DMS79 (cell line): ENCODE measurements at places on chromosomes 1 and 21.

DNA sequence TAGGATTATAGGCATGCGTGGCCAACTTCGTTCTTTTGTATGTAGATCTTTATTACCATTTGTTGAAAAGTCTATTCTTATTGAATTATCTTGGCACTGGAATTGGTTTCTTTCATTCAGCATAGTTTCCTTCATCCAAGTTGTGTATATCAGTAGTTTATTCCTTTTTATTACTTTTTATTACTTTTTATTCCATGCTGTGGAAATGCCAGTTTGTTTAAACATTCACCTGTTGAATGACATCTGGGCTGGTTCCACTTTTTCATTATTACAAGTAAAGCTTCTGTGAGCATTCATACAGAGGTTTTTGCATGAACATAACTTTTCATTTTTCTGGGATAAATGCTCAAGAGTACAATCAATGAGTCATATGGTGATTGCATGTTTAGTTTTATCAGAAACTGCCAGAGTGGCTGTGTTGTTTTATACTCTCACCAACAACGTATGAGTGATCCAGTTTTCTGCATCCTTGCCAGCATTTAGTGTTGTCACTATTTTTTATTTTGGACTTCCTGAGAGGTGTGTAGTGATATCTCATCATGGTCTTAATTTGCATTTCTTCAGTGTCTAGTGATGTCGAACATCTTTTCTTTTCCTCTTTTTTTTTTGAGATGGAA lies 28.6 kb downstream of the PTPRU start:
- DNase-seq, result no peak

DNA sequence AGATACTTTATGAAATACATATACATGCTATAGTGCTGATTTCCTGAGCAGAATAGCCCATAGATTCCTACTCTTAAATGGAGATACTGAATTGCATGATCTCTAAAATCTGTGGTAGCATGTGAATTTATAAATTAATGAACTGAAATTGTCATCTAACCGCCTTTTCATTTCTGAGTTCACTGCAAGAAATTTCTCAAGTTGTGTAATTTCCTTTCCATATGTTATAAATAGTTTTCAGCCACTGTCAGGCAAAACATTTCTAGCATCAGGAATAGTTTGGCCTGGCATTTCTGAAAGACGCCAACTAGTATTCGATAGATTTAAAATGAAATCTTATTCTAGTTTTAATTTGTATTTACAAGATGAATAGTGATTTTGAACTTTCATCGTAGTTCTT lies 310.1 kb downstream of the USH2A start:
- DNase-seq, result no peak

DNA sequence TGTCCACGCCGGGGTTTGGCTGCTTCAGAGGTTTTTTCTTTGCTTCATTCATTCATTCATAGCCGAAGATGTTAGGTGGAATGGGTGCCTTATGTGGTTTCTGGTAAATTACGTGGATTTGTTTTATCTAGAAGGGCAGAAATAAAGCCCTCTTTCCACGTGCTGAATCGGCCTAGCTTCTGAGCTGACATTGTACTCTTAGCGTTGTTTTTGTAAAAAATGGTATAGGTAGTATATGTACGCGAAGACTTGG lies 1.5 kb downstream of the GALNT2 start:
- DNase-seq, result no peak

DNA sequence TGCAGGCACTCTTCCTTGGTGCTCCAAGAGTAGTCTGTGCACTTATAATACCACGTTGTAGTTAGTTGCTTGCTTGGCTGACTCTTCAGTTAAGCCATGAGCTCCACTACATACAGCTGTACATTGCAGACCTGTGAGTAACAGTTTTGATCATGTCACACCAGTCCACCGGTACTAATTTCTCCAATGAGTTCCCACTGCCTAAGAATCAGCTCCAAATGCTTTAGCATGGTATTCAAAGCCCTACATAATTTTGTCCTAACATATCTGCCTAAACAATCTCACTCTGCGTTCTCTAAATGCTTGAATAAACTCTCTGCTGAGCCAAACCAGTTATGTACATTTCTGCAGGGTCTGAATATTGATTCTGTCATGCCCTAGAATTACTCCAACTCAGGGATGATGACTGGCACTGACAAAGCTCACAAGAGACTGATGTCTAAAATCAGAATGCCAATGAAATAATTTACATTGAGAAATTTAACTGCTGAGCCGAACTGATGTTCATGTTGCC lies 200.7 kb downstream of the LHX8 start:
- DNase-seq, result no peak

DNA sequence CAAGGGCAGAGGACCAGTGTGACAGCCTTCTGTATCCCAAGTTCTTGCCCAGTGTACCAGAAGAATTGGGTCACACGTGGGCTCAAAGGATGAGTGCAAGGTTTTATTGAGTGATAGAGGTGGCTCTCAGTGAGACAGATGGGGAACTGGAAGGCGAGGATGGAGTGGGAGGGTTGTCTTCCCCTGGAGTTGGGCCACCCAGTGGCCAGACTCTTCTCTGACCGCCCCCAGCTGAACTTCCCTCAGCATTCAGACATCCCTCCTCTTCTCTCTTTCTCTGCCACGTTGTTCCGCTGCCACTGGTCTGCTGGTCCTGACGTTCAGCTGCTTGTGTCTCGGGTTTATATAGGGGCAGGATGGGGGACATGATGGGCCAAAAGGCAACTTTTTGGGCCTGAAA lies 150.1 kb upstream of the IVNS1ABP start:
- no peak for DNase-seq

GRCh38 chr1:179021873-179022272 lies 3.8 kb upstream of the FAM20B start:
- no peak for DNase-seq

DNA sequence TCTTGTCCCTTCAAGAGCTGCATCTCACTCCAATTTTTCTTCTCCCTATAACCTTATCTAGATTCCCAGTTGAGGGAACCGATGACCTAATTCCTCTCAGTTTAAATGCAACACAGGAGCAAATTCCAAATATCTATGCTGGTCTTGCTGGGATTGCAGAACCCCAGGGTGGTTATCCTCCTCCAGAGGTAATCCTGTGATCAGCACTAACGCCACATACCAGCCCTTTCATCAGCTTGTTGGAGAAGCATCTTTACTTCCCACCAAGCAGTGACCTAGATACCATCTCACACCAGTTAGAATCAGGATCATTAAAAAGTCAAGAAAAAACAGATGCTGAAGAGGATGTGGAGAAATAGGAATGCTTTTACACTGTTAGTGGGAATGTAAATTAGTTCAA lies 52.4 kb downstream of the SAMSN1 start:
- no peak for DNase-seq

DNA sequence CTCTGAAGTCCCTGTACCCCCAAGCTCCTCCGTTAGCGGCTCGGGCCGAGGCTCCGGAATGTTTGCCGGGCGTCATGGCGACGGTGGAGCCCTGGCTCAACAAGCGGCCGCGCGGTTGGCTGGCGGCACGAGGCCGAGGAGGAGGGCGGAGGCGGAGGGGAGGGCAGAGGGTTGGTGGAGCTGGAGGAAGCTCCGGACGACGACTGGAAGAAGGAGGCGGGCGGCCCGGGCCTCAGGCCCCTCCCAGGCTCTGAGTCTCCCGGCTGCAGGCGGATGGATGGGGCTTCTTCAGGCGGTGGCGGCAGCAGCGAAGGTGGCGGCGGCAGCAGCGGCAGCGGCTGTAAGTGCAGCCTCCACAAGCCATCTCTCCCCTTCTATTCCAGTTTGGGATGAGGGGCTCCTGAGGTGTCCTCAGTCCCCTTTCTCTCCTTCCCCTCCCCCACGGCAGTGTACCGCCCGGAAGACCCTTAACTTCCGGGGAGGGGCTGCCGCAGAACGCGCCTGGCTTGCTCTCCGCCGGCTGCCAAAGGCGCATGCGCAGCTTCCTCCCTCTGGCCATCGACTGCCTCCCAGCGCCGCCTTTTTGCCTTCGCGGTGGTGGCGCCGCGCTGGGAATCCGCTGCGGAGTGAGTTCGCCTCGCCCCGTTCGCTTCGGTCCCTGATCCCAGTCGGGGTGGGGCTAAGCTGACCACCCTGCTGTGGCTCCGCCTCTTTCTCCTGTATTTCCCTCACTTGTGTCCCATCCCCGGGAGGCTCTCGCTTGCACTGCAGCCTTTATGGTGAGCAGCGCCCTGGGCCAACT lies at the start of the genes DNAI4 and MIER1:
DNAI4 (minus strand) TSS at position 101 of the 802 bp plus-strand sequence; CDS start at position 76, 25 bp downstream.
MIER1 (plus strand) TSS at position 235 of the 802 bp plus-strand sequence; CDS start at position 274, 39 bp downstream.
- DNase-seq, result peak; percentile 96

DNA sequence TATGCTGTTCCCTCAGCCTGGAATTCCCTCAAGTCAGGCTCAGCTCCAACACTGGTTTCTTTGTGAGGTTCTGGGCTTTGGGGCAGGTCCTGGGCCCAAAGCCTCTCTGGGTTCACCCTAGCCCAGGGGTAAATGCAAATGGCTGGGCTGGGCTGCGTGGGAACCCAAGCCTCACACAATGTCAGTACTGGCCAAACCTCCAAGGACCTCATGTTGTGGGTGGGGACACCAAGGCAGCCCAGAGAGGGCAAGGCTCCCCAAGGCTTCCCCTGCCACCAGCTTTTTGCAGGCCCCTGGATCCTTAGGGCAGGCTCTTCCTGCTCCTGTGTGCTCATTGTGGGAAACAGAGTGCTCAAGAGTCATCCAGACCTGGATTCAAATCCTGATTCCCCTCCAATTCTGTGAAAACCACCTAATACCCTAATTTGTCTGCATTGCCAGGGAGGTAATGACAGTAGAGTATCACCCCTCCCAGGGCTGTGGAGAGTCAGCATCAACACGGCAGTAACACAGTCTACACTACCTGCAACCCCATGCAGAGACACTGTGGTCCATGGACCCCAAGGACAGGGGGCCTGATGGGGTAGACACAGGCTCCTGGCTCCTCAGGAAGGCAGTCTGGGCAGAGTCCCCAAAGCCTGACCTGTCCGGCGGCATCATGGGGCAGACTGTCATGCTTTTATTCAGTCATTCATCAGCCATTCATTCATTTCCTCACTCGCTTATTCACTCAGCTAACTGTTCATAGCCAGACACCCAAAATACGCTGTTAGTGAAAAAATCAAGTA lies 85.7 kb downstream of the DMRTB1 start:
- DNase-seq, result no peak

- DNase-seq, result no peak
These were observed 468.2 kb upstream of the VAMP3 start for GRCh38 chr1:7302873-7303272.

GRCh38 chr1:33656467-33657005 lies 184.1 kb downstream of the ZSCAN20 start:
- no peak for DNase-seq

- no peak for DNase-seq
These were observed 4.2 kb upstream of the ECE1 start for GRCh38 chr1:21294266-21294989.

DNA sequence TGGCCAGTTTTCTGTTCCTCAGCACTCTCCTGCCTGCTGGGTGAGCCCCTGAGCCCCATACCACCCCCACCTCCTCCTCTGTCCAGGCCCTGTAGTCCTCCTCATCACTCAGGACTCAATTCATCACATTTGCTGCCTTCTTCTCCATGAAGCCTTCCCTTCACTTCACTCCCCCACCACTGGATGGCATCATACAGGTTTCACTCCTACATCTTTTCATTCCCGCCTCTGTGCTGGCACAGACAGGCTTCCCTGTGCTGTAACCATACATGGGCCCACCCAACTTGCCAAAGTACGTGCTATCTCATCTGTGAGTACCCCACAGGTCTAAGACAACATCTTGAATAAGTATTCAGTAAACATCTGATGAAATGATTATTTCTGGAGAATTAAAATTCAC lies 56.9 kb downstream of the SLC45A1 start:
- DNase-seq, result peak; percentile 7

DNA sequence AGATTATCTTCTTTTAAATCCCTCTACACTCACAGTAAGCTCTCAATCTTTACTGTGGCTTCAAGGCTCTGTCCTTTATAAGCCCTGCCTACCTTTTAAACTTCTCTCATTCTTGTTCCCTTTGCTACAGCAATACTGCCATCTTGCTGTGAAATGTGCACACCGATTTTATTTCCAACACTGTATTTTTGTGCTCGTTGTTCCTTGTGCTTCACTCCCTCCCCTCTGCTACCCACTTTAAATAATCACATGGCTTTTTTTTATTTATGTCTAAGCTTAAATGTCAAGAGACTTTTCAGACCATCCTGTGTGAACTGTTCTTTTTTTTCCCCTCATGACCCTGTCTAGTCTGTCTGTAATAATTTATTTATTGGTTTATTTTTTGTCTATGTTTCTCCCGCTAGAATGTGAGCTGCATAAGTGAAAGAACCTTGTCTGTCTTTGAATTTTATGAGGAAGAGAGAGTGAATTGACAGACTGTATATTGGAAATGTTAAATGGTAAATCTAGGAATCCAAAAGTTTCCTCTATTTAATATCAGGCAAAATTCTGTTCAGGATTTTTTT lies 45.7 kb downstream of the ABCD3 start:
- no peak for DNase-seq

- no peak for DNase-seq
These were observed 789 bp upstream of the GALE start for GRCh38 chr1:23801338-23801748.

DNA sequence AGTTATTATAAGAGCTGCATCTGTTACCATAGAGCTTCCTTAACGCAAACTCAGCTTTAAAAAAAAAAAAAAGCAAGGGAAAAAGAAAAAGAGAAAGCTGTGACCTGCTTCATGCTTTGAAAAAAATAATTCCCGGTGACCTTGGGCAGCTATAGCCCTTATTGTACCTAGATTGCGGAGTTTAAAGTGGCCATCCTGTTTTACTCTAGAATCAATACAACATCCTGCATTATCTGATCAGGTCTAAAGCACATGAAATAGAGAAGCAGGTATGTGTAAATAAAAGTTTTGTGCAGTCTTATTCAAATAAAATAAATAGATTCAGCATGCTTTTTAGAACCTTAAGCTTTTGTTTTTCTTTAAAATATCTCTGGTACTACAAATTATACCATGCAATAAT lies 126.8 kb upstream of the KIAA1614 start:
- DNase-seq, result no peak

- no peak for DNase-seq
These were observed 7.1 kb upstream of the DIPK1A start for GRCh38 chr1:92968138-92969032.

DNA sequence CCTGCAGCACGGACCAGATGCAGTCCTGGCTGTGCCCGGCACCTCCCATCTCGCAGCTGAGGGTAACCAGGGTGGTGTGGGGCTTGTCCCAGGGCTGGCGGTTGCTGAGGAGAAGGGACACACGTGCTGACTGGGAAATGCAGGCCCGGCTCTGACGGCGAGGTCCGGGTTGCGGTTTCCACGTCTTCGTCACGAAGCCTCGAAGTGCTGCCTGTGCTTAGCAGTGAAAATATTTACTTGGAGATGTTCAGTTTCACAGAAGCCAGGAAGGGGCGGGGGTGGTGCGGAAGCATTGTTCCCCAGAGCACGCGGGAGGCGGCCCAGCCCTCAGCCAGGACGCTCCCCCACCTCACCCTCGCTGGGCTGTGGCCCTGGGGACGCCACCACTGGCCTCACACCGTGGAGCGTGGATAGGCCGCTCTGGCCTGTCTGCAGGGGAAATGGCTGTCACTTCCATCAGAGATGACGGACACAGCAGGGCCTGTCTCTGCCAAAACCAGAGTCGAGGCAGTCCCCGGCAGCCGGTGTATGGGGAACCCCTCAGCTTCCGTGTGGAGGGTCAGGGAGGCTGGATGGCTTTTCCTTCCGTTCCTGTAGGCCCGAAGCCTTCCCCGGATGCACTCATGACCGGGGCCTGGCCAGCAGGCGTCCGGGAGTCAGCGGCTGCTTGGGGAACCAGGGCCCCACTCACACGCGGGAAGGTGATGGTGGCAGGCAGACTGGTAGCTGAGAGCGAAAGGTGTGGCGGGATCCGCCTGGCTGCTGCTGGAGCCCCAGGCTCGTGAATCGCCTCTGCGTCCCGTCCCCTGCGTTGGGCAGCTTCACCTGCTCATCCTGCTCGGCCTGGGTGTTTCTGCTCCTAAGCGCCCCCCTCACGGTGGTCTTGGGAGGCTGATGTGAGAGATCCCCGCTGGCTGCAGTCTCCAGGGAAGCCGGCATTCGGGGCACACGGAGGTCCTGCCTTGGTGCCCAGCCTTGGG lies 14.7 kb upstream of the POFUT2 start:
- no peak for DNase-seq
